ENCODE measurements at places on chromosomes 2 and 18. TPM values are rescaled to one million over a fixed set of nuclear protein-coding genes. Genes with fewer than 3 reads are reported as not detected.

Gene LYPD6B
- total RNA-seq = not detected

Gene CD8A
- total RNA-seq = 0.05 TPM

Gene KCNE4
- 1.2 TPM for total RNA-seq

Gene CLIP4
- 9.5 TPM for total RNA-seq

Gene MYOM1
- 2.2 TPM for total RNA-seq

Gene MAP3K19
- total RNA-seq = not detected

Gene ICA1L
- total RNA-seq = 1.2 TPM

Gene CTLA4
- 1.7 TPM for total RNA-seq

Gene TMEM163
- 0.09 TPM for total RNA-seq
